CD8-positive, alpha-beta memory T cell (primary cell): ENCODE measurements at places on chromosomes 3 and 15. TPM values are rescaled to one million over a fixed set of nuclear protein-coding genes. Genes with fewer than 3 reads are reported as not detected.

- no peak for DNase-seq
Measured at GRCh38 chr15:73982222-73982962, 9.7 kb downstream of the STOML1 start.

- DNase-seq: no peak
Measured at GRCh38 chr15:74831813-74832495, 5.5 kb downstream of the CPLX3 start.

DNA sequence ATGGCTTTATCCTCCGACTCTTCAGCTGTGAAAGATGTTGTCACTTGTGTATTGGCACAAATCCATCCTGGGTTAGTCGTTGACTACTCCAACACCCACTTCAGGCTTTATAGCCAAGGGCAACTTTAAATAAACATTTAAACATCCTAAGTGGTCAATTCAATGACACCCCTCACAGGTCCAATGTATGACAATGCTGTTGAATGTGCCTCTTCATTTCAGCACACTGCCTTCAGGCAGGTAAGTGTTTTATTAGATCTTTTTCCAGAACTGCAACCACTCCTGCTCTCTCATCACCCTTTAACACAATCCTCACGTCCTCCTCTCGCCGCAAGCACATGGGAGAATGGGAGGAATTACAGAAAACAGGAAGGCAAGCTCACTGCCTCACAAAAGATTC is 30.3 kb downstream of the IL12A start:
- no peak for DNase-seq

DNA sequence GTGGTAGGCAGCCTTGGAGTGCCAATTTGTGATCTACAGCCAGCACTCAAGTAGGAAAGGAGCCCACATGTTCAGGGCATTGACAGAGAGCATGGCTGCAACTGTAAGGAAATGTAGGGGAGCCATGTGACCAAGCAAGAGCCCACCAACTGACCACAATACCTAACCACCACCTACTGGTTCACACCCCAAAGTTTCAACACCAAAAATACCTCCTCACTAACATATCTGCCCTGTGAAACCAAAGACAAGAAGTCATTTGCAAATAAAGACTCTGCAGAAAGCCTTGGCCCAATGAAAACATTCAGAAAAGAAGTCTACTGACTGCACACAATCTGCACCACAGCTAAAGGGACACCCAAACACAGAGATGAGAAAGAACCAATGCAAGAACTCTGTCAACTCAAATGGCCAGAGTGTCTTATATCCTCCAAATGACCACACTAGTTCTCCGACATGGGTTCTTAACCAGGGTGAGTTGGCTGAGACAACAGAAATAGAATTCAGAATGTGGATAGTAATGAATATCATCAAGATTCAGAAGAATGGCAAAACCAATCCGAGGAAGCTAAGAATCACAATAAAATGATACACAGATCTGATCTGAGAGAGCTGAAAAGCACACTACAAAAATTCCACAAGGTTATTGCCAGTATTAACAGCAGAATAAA is 40.6 kb downstream of the SLC9C1 start:
- DNase-seq: no peak

GRCh38 chr3:176906046-176906905 is 291.0 kb downstream of the TBL1XR1 start:
- DNase-seq: no peak

GRCh38 chr3:52649461-52650210 is 36.1 kb downstream of the PBRM1 start:
- DNase-seq: no peak

GRCh38 chr3:66097647-66098046 is 58.9 kb upstream of the MAGI1 start:
- DNase-seq: no peak

- DNase-seq: no peak
Measured at GRCh38 chr3:157769378-157769777, 266.2 kb upstream of the VEPH1 start.

DNA sequence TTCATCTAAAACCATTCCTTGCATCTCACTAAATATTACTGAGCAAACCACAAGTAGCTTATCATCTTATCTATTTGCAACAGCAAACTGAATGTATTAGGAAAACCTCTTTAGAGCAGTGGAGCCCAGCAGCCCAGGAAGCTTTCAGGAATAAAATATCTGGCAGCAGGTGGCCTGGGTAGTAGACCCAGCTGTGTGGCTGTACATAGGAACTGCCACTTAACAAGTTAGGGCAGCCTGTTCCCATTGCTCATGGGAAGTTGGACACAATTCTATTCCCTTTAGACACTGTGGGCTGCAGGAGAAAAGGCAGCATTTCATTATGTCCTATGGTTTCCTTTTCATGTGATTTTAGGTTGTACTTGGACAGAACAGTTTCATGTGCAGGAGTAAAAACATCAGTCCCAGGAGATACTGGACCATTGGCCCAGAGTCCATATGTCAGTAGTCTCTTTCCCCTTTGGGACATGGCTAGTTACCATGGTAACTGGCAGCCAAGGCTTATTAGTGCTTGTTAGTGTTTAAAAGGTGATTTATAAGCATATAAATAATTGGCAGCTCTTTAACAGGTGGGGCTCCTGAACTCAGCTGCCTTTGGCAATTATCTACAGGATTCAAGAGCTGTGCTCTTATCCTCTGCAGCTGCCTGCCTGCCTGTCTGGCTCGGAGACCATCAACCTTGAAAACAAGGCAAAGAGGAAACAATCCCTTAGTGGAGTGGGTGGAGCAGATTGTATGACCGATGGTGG is 28.9 kb upstream of the LSAMP start:
- DNase-seq: no peak

DNA sequence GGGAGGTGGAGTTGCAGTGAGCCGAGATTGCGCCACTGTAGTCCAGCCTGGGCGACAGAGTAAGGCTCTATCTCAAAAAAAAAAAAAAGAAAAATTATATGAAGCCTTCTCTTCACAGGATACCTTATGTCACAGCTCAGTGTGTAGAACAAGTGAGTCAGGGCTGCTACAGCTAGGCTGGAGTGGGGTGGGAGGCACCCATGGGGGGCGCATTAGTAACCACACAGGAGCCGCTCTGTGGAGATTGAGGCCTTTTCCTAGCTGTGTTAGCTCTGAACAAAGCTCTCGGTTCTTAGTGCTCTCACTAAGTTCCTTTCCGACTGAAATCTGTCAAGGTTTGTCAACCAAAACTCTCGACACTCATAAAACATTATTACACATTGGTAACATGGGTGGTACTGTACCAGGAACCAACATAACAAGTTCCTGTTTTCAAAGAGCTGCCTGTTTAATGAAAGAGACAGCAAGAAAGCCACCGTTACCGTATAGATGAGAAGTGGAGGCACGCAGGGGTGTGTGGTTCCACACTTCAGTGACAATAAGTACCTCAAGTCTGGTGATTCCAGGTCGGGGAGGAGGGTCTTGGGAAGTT is 4.5 kb downstream of the LRRC31 start:
- no peak for DNase-seq

- no peak for DNase-seq
Measured at GRCh38 chr15:81410318-81410753, 36.3 kb upstream of the TMC3 start.

GRCh38 chr3:49699281-49699979 is 10.1 kb downstream of the RNF123 start:
- DNase-seq: no peak

DNA sequence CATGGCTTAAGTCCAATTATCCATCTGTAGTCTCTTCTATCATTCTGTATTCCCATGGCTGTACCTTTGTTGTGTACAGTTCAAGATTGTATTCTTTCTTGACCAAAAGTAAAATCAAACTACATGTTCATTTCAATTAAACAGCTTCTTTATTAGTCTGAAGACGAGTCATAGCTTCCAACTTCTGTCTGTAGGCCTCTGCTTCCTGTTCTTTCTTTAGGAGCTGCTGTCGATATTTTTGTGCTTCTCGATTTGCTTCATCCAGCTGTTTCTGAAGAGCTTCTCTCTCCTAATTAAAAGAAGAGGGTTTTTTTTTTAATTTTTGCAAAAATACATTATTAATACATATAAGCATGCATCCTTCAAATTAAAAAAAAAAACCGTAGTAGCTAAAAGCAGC is 13.0 kb upstream of the HDC start:
- no peak for DNase-seq

DNA sequence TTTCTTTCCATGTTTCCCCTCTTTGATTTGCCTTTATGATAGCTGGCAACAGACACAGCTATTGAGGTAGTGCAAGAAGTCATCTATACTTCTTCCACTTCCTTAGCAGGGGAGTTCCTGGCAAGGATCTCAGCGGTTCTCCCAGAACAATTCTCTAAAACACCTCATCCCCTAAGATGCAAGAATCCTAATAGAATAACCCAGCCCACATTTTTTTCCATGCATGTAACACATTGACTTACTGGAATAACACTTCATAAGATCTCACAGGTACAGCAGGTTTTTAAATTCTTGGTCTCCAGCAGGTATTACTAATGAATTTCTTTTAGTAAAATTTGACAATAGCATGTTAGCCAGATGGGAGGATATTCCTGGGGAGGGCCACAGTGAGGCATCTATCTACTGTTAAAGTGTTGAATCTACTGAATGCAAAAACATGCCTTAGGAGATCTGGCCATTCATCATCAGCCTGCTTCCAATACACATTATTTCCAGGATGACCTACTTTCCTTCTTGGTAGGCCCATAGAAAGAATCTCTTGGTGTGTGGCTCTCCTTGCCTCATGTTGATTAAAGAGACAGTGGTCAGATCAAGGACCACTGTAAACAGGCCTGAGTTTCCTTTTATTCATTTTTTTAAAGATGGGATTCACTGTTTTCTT is 78.5 kb downstream of the RAD18 start:
- DNase-seq: no peak

GRCh38 chr3:38738630-38739395 is 77.2 kb downstream of the SCN10A start:
- DNase-seq: no peak

GRCh38 chr3:139226731-139227130 is 117.1 kb upstream of the MRPS22 start:
- no peak for DNase-seq

GRCh38 chr3:129038121-129038855 is 22.3 kb upstream of the GP9 start:
- no peak for DNase-seq

DNA sequence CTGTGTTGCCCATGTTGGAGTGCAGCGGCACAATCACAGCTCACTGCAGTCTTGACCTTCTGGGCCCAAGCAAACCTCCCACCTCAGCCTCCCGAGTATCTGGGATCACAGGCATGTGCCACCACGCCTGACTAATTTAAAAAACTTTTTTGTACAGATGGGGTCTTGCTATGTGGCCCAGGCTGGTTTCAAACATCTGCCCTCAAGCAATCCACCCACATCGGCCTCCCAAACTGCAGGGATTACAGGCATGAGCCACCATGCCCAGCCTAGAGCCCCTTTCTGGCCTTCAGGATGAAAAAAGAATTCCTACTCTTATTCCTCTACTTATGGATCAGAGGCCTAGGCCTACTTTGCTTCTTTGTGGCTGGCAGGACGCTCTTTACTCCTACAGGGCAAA is 39.6 kb downstream of the CHAC1 start:
- DNase-seq: no peak

- DNase-seq: no peak
Measured at GRCh38 chr3:98246142-98246541, 17.9 kb upstream of the OR5H6 start.

DNA sequence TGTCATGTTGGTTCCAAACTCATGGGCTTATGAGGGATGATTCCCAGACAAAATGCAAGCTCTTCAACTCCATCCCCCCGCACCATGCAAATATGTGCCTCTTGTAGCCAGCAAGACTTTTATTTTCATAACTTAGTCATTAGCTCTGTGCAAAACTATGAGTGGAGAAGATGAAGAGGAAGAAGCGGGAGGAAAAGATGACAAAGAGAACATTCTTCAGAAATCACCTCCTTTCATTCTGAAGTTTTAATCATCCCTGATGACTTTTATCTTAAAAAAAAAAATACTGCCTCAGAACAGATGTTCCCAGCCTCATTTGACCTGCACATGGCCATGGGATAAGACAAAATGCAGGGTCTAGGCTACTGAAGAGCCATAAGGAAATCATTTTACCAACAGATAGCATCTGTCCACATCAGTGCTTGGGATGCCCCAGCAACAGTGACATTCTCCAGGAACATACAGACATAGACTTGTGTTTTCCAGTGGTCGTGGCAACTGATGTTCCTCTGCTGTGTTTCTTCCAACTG is 145.5 kb downstream of the WNT5A start:
- DNase-seq: no peak

DNA sequence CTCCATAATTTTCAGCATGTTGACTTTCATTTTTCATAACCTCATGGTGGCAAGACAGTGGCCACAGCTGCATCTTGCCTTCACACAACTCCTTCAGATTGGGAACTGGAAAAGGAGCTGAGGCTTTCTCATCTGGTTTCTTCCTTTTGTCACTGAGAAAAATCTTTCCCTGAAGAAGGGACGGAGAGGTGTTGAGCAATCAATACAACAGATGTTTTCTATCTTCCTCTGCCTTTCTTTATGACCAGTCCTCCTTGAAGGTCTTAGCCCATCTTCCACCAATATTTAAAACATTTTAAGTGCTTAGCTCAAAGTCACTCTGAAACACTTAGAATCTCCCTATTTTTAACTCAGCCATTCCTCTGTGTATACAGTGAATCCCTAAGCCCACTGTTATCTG is 11.9 kb downstream of the ZNF660 start:
- DNase-seq: no peak

DNA sequence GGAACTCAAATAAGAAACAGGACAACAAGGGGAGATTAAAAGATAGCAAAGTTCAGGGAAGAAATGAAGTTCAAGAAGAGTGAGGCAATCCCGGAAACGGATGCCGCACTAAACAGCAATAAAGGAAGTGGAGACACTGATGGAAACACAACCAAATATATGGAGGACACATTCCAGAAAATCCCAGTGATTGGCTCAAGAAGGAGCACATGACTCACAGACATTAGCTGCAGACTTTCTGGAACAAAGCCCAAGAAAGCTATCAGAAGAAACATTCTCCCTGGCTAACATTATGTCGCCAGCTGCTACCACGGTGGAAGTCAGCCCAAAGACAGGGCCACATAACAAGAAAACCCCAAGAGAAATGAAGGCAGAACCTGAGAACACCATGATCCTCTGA is 18.1 kb upstream of the VGLL4 start:
- no peak for DNase-seq

- DNase-seq: no peak
Measured at GRCh38 chr3:159277814-159278213, 476.0 kb downstream of the MFSD1 start.

The PRR20G gene
- total RNA-seq: not detected

The WDR93 gene
- total RNA-seq: not detected

The MINDY4B gene
- not detected for total RNA-seq

The GNB4 gene
- total RNA-seq: 1.9 TPM

The MKRN3 gene
- total RNA-seq: 1.1 TPM

The RGMA gene
- 0.20 TPM for total RNA-seq

The PPARG gene
- total RNA-seq: 0.66 TPM

The PATL2 gene
- 7.7 TPM for total RNA-seq

The LRTM1 gene
- total RNA-seq: not detected

The MYL3 gene
- total RNA-seq: not detected

The ATP13A5 gene
- total RNA-seq: not detected

The NR1I2 gene
- total RNA-seq: 0.35 TPM

The THPO gene
- not detected for total RNA-seq

The CHRNA3 gene
- total RNA-seq: not detected

The SLC28A1 gene
- not detected for total RNA-seq
